Epithelial cell of proximal tubule (primary cell): ENCODE measurements at places on chromosomes 13 and 19.

DNA sequence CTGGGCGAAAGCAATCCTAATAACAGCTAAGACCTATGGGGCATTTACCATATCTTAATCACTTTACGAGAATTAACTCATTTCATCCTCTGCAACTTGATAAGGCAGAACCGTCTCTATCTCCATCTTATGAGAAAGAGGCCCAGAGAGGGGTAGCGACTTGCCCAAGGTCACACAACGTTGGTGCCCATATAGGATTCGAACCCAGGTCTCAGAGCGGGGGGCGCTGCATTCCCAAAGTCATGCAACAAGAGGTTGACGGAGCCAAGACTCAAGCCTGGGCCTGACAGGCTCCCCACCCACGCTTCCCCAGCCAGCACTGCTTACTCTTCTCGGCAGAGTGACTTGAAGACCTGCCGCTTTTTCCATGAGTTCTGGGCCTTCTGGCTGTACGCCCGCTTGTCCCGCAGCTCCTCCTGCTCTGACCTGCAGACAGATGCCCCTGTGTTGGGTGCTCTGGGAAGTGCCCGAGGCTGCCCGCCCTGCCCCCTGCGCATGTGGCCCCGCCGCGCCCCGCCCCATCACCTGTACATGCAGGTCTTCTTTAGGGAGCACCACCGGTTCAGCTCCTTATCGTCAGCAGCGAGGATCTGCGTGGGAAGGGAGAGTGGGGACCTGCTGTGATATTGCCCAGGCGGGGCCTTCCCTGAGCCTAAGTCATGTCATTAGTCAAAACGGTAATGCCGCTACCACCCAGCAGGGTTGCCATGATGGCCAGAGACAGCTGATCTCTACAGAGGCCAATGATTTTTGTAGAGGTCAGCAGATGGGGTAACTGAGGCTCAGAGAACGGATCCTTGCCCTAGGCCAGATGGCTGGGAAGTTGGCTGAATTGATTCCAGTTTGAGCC is 10.8 kb downstream of the KRI1 start:
- no peak for DNase-seq

DNA sequence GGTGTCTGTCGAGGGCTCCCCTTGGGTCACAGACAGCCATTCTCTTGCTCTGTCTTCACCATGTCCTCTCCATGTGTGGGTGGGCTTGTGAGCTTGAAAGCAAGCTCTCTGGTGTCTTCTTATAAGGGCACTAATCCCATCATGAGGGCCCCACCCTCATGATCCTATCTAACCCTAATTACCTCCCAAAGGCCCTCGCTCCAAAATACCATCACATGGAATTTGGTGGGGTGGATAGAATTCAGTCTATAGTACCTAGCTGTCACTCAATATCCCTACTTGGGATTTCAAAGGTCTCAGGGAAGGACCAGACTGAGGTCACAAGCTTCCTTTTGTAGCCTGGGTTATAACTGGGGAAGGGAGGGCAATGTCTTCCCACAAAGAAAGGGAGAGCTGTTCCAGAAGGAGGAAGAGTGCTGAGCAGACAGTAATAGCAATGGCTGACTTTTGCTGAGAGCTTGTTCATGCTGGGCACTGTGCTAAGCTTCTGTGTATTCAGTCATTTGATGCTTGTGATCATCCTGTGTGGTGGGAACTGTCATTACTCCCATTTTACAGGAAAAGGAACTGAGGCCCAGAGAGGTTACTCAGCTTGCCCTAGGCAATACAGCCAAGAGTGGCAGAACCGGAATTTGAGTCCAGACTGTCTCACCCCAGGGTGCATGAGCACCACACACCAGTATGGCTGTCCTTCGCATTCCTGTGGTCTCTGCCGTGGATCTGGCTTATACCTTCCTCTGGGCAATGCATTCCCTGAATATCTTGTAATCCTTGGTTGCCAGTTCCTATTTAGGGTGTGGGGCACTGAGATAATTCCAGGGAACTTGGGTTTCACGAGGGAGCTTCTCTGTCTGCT is 8.2 kb downstream of the FXYD5 start:
- DNase-seq: no peak

- DNase-seq: no peak
These were observed 9.7 kb upstream of the SPACA4 start for GRCh38 chr19:48596679-48597465.

GRCh38 chr13:32092496-32092895 is 60.9 kb downstream of the FRY start:
- DNase-seq: no peak

DNA sequence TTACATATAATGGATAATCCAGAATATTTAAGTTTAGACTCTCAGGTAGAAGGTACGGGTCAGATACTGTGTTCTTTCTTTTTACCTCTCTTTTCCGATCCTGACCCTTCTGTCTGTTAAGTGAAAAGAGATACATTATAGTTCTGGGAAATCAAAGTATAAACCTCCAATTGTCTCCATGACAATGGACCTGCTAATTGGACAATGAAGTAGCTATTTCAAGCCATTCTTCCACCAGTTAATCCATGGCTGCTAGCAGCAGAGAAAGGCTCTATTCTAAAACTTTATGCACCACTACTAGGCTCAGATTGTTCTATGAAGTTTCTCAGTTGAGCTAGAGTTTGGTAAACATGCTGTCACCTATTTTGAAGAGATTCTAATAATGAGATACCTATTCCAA is 8.3 kb upstream of the NBEA start:
- DNase-seq: no peak

GRCh38 chr13:97228850-97229521 is 6.9 kb downstream of the MBNL2 start:
- no peak for DNase-seq

DNA sequence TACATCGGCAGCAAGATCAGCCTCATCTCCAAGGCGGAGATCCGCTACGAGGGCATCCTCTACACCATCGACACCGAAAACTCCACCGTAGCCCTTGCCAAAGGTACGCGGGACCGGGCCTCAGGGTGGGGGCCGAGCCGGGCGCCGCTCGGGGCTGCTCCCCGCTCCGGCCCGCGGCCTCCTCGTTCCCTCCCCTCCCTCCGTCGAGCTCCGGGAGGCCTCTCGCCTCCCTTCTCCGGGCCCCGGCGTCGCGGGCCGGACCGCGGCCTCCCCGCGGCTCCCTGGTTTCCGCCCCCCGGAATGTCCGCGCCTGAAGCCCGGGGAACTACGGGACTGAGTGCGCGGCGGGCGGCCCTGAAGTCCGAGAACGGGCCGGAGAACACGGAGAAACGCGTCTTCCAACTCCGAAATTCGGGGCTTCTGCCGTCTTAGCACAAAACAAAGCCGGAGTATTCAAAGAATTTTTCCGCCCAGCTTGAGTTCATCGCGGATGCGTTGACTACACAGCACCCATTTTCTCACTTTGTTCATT is 423 bp downstream of the LSM14A start:
- DNase-seq: no peak

GRCh38 chr19:54427586-54427985 is 12.3 kb downstream of the TTYH1 start:
- no peak for DNase-seq

- peak; percentile 99 for DNase-seq
These were observed 19.0 kb downstream of the BIVM start for GRCh38 chr13:102817907-102818306.

- DNase-seq: no peak
These were observed 145.0 kb downstream of the ABCC4 start for GRCh38 chr13:95156208-95156607.

- no peak for DNase-seq
These were observed at the start of gene SPIB for GRCh38 chr19:50418176-50419021. Gene SPIB (plus strand): TSS chr19:50418938. CDS start chr19:50418963, 25 bp downstream.

DNA sequence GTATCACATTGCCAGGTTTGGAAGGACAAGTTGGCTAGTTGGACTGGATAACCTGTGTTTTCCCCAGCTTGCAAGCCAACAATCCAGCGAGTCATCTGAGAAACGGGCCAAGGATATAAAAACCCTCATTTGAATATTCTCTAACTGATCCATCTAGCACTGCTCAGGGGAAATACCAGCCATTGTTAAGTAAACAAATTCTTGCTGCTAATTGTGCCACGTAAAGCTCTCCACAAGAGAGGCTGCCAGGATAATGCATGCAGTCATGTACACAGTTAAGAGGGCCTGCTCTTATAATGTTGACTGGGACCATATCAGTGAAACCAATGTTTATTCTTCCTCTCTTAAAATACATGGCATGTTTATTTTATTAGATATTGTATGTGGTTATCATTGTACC is 663.2 kb upstream of the SGCG start:
- no peak for DNase-seq

GRCh38 chr19:12543855-12544254 is 7.4 kb downstream of the ZNF564 start:
- no peak for DNase-seq

DNA sequence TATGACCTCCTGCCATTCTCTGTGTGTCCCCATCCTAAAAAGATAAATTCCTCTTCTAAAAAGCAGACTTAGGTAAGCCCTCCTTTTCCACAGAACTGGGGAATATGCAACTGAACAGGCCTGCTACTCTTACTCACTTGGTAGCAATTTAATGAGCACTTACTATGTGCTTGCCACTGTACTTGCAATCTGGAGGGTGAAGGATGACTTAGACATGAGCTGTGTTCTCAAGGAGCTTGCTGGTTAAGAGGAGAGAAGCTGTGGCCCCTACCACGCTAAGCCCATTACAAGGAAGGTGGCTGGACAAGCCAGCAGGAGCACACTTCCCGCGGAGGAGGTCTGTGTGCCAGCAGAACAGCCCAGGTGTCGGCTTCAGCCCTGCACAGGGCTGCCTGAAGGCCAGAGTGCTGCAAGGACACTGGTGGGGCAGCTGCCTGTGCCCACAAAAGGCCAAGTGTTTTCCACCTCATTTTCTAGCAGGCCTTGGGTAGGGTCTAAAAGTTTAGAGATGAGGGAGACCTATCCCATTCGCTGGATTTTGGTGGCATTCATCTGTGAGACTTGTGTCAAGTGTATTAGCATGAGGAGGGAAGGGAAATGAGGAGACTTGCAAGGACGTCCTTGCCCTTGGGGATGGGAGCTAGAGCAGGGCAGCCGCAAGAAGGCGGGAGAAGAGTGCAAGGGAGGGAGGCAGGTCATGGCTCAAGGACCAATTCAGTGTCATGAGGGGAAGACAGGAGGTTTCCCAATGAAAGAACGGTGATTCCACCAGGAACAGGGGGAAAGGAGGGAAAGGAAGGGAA is 52.0 kb downstream of the COL4A1 start:
- DNase-seq: no peak

DNA sequence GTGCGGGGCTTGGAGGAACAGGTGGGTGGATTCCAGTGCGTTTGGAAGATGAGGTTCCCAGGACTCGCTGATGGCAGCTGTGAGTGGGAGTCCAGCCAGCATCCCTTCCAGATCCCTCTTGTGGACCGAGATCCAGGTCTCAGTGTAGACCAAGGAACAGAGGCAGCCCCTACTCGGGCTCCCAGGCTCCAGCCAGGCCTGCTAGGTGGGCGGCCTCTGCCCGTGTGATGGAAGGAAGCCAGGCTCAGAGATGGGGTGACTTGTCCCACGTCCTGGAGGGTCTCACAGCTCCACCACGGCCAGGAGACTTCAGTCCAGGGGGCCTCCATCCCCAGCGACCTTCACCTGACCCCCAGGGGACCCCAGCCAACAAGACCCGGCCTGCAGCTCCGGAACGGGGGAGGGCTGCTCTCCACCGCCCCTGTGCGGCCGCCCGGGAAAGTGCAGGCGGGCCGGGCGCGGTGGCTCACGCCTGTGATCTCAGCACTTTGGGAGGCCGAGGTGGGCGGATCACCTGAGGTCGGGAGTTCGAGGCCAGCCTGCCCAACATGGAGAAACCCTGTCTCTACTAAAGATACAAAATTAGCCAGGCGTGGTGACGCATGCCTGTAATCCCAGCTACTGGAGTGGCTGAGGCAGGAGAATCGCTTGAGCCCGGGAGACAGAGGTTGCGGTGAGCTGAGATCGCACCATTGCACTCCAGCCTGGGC is 729 bp upstream of the MADCAM1 start:
- DNase-seq: no peak

GRCh38 chr19:35045667-35046300 is 4.3 kb downstream of the HPN start:
- DNase-seq: no peak

GRCh38 chr13:46665248-46665632 is 112.3 kb downstream of the LRCH1 start:
- DNase-seq: no peak

DNA sequence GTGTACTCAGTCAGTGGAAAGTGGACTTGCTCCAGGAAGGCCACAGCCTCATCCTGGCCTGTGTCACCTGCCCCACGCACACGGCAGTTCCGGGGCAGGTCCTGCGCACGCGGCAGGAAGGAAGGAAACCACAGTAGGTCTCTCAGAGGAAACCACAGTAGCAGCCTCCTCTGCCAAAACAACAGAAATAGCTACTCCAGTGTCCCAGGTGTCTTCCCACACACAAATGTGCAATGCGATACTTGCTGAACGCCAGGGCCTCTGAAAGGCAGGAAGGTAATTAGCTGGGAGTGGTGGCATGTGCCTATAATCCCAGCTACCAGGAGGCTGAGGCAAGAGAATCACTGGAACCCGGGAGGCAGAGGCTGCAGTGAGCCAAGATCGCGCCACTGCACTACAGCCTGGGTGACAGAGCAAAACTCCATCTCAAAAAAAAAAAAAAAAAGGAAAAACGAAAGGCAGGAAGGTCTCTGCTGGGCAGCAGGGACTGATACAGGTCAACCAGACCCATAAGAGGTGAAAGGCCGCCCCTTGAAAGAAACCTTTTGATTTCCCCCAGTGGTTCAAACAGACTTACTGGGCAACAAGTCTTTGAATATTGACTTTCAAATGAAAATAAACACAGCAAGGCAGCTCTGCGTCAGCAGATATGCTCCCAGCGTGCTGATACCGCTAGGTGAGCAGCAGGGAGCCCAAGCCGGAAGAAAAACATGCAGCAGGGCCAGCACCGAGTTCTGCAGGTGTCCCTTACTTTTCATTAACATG is 49.5 kb downstream of the CRYL1 start:
- DNase-seq: no peak

- DNase-seq: no peak
These were observed 26.2 kb upstream of the CD33 start for GRCh38 chr19:51198641-51199040.

DNA sequence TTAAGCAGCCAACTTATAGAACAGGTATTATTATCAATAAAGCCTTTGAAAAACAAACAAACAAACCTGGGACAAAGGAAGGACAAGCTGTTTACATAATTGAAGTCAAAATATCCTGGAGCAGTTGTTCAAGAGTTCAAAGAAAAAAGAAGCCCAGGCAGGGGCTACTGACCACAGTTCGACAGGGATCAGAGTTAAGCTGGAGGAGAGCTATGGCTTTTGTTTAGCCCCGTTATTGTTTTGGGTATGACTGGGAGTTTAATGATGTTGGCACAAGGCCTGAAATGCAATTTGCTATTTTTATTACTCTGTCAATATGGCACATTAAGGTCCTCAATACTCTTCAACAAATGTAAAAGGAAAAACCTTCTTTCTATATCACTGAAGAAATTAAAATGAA is 624.4 kb upstream of the KLHL1 start:
- no peak for DNase-seq
